ENCODE measurements at places on chromosomes 16 and 17. TPM values are rescaled to one million over a fixed set of nuclear protein-coding genes. Genes with fewer than 3 reads are reported as not detected.
A peak's percentile ranks its signal among the peaks of the same experiment; 100 is the strongest.

EDC4 gene
- 34.2 TPM for total RNA-seq

- DNase-seq: peak; percentile 5
These were observed 409.8 kb downstream of the CDH11 start for GRCh38 chr16:64712026-64712425.

CUEDC1 gene
- 4.2 TPM for total RNA-seq

DNA sequence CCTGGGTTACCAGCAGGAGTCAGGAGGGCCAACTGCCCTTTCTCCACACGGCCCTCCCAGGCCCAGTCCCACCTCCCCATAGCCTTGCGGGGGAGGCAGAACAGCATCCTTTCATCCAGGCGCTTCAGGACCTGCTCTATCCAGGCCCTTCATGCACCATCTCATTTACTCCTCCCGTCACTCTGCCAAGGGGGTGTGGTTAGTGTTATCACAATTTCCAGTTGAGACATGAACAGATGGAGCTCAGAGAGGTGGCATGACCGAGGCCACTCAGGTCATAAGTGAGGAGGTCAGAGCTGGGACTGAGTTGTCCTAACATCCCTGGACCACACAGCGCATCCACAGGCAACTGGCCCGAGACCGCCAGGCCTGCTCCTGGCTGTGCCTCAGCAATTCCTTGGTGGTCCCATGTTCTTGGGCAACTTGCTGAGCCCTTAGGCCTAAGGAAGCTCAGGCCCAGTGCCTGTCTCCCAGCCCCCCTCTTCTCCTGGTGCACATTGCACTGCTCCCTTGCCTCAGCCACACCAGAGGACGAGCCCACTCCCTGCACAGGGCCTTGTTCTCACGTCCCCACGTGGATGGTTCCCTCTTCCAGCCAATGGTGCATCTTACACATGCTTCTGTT lies 23.8 kb downstream of the C17orf100 start:
- no peak for DNase-seq

Measured in IMR-90 (cell line).